ENCODE measurements at places on chromosomes 12 and 14.

DNA sequence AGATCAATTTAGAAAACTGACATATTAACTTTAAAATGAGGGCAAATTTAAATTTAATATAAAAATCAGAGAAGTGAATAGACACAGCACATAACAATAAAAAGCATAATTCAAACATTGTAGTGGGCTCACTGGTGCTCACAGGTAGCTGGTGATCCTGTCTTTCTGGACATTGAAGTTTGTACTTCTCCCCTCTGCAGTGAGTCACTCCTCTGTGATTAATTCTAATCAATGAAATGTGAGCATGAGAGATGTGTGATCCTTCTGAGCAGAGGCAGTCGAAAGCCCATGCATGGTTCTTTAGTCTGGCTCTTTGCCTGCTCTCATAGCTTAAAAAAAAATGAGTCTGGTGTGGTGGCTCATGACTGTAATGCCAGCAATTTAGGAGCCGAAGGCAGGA, 59.0 kb upstream of the RERGL start:
- no peak for DNase-seq

DNA sequence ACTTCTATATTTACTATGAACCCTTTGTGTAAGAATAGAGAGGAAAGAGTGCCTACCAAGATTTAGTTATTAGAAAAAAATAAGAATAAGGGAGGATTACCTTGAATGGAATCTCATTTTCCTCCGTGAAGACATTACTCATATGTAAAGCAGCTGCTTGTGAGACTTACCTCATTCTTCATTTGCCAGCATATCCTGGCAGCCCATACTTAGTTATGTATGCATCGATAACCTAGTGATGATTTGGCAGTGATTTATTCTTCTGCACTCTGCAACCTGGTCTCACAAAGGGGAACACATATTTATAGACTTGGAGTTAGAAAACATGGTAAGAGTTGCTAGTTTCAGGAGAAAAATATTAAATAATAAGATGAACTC, 56.8 kb downstream of the LRFN5 start:
- DNase-seq: no peak

DNA sequence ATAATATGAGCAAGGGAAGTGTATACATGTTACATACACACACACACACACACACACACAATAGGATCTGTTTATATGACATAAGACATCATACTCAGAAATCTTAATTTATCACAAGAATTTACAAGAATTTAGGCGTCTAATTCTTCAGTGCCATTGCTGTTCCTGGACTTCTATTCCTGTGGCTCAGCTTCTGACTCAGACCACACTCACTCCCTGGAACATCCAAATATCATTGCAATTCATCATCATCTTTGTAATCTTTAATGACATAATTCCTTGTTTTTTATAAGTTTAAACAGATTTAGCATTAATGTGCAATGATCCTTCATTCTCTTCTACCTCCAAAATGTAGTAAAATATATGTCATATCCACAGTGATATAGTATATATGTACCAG, 544.2 kb downstream of the FOXG1 start:
- no peak for DNase-seq

- no peak for DNase-seq
These were observed 4.9 kb downstream of the GSTZ1 start for GRCh38 chr14:77325746-77326094.

- no peak for DNase-seq
These were observed 33.5 kb downstream of the FZD10 start for GRCh38 chr12:130195776-130196175.

DNA sequence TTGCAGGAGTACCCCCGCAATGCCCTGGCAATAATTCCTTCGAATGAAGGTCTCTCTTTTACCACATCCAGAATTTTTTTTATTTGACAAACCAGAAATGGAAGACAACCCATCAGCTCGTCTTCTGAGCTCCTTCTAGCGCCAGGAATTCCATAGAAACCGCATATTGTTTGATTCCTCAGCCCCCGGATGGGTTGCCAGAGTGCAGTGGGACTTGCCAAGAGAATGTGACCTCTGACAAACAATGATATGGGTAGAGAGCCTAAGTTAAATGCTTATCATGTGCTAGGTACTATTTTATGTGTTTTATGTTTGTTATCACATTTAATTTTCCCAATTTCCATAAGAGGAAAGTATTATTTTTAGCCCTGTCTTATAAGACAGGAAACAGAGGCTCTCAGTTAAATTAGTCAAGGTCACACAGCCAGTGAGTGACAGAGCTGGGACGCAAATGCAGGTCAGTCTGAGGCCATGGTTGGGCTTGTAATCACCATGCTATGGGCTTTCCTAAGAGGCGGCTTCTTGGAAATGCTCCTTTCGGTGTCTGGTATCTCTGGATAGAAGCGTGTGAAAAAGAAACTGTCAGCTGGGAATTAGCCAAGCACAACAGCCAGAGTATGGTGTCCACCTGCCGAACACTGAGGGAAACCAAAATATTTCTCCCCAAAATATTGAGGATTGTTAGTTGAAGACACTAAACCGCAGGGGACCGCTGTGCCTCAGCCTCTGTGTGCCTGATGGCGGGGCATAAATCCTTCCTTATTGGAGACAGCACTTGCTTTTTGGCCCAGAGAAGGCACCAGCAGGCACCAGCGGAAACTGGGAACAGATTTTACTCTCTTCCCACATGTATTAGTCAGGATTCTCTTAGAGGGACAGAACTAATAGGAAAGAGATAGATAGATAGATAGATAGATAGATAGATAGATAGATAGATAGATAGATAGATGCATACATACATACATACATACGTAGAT, 29.4 kb upstream of the ETFBKMT start:
- no peak for DNase-seq

DNA sequence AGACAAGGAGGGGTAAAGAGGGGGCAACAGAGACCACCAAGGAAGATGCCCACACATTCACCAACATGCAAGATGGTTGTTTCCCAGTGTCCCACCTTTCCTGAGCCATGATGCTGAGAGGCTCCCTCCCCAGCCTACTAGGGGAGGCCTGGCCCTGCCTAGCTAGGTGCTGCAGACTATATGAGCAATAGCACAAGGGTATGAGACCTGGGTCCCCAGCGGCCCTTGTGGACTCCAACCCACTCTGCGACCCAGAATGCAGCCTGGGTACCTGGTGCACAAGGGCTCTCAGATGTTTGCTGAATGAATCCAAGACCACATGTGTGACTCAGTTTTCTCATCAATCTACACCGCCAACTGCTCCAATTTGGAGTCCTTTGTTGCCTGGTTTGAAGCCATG, 13.9 kb downstream of the TGFB3 start:
- DNase-seq: no peak

DNA sequence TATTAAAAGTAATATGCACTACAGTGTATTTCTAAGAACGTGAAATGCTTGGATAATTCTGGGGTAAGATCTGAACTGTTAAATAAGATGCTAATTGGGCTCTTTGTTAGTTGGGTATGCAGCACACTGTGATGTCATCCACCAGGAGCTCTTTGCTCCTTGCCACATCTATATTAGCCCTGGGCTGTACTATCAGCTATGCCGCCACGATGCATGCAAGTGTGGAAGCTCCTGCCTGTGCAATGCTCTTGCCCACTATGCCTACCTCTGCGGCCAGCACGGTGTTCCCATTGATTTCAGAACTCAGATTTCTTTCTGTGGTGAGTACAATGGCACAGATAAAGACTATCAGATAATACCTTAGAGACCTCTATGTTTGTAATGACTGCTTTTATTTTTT, 165.6 kb downstream of the OTOGL start:
- DNase-seq: no peak

DNA sequence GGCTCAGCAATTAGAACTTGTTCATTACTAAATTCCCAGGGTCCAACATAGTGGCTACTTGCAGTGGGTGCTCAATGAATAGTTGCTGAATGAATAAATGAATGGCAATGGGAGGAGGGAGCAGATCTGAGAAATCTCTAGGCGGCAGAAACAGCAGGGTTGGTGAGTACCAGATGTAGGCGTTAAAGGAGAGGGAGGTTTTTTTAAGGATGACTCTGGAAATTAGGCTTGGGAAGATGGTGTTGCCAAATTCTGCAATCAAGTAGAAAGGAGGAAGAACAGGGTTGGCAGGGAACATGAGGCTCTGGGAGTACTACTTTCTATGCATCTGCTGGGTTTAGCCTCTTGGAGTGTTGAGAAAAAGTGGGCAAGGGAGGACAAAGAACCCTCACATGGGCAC, 207.1 kb downstream of the APAF1 start:
- no peak for DNase-seq

DNA sequence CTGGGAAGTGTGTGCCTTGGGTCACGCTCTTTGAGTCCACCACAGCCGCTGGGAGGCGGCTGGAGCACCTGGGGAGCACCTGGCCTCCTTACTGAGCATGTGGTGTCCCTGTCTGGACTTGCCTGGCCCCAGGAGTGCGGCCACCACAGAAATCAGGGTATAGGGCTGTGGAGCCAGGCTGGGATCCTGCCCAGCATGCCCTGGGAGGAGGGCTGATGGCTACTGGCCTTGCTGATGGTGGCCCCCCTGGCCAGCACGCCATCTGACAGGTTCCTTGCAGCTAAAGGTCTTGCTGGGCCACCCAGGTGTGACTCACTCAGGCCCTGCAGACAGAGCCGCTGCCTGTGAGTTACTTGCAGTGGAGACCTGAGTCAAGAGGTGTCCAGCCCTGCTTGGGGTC, 6.0 kb downstream of the ULK1 start:
- no peak for DNase-seq

DNA sequence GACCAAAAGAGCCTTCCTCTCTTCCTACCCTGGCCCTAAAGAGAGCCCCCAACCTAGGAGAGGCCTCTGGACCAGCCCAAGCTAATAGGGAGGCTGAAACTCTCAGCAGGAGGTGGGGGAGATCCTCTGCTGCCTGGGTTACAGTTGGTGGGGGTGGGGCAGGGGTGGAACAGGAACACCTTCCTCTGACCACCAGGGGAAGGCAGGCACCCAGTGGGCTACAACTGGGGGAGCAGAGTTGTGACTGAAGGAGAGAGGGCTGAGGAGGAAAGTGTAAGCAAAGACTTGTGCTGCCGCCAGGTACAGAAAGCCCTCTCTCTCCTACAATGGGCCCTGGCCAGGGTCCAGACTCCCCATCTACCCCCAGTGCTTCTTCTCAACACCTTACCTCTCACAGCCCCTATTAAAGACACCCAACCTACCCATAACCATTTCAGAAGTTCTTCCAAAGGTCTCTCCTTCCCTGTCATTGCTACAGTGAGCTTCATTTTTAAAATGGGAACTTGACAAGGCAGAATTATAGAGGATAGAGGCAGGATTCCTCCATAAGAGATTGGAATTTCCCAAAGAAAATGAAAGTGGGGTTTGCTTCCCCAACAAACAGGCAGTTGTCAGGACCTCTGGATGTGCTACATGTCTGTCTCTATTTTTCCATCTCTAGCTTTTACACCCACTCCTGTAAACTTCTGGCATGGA, 1.4 kb downstream of the MYO1A start:
- DNase-seq: no peak

DNA sequence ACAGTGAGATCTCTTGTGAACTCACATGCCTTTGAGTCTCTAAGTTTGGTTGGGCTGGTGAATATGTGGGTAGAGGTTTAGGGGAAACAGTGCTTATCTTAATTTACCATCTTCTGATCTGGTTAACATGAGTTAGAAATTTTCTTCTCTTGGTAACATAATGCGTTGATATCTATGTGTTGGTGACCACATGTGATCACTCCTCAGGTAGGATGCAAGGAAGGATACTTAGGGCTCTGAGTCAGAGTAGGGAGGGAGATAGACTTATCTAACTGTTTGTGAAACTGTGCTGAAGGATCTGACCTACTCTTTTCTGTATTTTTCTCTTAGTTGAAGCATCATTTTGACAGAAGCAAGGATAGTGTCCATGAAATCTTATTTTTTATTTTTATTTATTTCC, 23.1 kb downstream of the FAM234B start:
- DNase-seq: no peak

GRCh38 chr14:90755661-90756304, 60.4 kb downstream of the TTC7B start:
- no peak for DNase-seq

GRCh38 chr12:4714879-4715278, 5.3 kb upstream of the GALNT8 start:
- DNase-seq: no peak

- DNase-seq: no peak
These were observed 12.4 kb downstream of the MTERF2 start for GRCh38 chr12:106974511-106974910.

GRCh38 chr12:117437516-117438255, 76.3 kb upstream of the NOS1 start:
- DNase-seq: no peak

- no peak for DNase-seq
These were observed 136.0 kb upstream of the KITLG start for GRCh38 chr12:88716240-88716639.

DNA sequence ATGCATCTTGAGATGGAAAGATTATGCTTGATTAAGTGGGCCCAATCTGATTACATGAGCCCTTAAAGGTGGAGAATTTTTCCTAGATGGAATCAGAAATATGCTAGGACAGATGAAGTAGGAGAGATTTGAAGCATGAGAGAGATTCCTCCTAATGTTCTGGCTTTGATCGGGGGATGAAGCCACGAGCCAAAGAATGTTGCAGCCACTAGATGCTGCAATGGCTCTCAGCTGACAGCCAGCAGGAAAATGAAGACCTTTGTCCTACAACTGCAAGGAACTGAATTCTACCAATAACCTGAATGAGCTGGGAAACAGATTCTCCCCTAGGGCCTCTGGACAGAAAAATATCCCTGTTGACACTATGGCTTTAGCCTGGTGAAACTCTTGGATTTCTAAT, 82.6 kb upstream of the ATP2B1 start:
- no peak for DNase-seq

DNA sequence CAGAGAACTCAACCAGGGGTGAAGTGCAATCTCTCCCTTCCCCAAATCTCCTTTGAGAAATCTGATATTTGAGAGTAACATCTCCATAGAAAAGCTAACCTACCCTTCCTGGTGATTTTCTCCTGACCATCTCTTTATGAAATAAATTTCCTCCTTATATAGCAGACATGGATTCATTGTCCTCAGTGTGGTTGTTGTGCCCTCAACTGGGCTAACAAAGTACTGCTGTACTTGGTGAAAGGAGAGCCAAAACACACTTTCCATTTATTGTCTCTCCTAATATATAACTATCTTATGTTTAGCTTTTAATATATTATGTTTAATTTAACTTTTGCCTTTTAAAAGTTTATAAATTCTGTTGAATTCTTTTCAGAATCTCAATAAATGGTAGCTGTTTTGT, 65.1 kb upstream of the SLCO1B1 start:
- no peak for DNase-seq

GRCh38 chr14:63423381-63423780, 104.6 kb upstream of the GPHB5 start:
- no peak for DNase-seq

DNA sequence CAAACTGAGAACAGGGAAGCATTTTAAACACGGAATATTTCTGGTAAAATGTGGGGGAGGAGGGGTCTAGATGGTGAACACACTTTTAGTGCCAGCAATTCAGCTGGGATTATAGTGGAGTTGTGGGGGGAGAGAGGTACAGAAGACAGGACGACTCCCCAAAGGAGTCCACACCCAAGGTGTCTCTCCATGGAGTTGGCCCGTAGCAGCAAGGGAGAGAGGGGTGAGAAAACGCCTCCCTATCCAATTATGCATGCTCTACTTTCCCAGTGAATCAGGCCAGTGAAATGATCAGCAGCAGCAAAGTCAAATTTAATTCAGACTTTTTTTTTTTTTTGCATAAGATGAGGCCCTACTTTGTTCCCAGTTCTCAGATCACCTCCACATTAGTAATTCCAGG, 38.6 kb downstream of the BTG1 start:
- no peak for DNase-seq
